ENCODE measurements at places on chromosomes 7 and 10.

- DNase-seq, result no peak
Measured at GRCh38 chr10:121610798-121611323, 12.6 kb upstream of the FGFR2 start.

DNA sequence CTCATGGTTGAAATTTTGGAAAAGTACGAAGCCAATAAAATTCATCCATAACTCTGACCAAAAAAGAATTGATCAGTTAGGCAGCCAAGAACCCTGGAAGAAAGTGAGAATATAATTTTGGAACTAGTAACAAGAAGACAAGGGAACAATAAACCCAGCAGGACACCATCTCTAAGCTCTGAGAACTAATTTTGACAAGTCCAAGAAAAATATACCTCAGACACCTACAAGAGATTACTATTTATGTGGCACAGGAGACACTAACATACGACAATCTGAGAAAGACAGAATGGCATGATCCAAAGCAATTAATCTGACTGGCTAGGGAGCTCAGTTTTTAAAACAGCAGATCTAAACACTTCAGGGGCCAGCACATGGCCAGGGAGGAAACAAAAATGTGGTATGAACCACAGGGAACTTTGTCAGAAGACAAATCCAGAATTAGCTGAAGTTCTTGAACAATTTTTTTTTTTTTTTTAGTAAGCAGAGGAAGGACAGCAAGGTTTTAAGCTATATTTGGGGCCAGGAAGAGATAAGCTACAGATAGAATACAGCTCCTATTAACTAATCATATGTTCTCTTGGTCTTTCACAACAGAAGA, 38.9 kb downstream of the PARD3 start:
- no peak for DNase-seq

DNA sequence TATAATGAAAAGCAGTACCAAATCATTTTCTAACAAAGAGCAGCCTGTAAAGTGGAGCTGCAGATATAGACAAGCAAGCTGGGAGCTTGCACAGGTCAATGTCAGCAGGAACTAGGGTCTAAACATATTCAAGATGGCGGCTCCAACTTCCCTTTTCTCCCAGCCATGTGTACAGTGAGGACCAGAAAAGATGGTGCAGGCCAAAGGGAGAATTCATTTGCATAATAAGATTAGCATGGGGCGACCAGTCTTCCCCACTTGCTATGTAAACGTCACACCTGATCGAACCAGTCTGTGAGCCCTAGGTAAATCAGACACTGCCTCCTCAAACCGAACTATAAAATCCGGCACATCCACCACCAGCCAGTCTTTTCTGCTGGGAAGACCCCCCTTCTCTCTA, 4.4 kb upstream of the RAPGEF5 start:
- no peak for DNase-seq

DNA sequence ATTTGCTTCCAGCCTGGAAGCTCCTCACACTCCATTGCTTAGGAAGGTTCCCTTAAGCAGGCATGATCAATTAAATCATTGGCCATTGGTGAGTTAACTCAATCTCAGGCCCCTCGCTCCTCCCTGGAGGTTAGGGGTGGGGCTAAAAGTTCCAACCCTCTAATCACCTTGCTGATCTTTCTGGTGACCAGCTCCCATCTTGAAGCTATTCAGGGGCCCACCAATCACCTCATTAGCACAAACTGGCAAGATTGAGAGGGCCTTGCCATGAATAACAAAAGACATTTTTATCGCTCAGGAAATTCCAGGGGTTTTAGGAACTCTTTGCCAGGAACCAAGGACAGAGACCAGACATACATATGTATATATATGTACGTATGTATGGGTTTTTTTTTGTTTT, 58.4 kb downstream of the AGK start:
- DNase-seq, result no peak

DNA sequence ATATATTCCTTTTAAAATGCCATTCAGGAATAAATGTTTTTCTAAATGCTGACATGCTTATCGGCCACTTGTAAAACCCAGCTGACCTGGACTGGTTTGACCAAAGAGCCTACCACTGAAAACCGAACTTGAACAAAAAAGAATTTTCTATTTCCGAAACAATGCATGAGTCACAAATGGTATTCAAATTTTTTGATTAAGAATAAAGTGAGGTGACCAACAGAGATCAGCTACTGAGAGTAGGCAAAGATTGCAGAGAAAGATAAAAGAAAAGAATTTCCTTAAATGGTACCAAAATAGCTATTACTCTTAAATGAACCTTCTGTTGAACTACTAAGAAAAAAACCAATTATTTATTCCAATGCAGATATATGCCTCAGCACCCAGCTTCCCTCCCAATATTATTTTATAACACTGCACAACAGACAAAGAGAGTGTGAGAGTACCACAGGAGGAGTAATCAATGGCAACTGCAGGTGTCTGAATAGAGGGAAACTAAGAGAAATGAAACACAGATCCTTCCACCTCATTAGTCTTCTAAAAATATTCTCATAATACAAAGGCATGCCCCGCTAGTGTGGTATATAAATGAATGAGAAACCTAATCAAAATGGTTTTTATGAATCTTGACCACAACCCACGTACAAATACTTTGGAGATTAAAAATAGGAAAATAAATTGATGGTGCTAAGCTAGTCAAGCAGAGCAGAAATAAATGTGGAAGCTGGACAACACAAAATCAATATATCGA, 20.1 kb downstream of the OSBPL3 start:
- no peak for DNase-seq

- peak; percentile 35 for DNase-seq
Measured at GRCh38 chr7:27173511-27173955, 587 bp downstream of the HOXA10 start.

- DNase-seq, result no peak
Measured at GRCh38 chr10:32225976-32226375, 121.0 kb downstream of the EPC1 start.

DNA sequence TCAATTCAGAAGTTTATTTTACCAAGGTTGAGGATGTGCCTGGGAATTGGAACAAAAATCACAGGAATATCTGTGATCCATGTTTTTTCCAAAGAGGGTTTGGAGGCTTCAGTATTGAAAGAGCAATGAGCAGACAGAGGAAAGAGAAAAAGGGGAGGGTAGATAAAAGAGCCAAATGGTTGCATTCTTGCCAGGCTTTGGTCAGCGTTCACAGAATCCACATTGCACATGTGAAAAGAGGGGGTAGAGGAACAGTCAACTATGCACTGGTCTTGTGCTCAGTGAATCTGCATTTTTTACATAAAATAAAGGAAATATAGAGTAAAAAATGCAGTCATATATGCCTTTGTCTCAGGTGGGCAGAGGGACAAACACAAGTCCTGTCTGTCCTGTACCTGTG, 20.6 kb upstream of the ERCC6 start:
- no peak for DNase-seq

GRCh38 chr10:132239126-132240031, 52.6 kb downstream of the DPYSL4 start:
- no peak for DNase-seq

DNA sequence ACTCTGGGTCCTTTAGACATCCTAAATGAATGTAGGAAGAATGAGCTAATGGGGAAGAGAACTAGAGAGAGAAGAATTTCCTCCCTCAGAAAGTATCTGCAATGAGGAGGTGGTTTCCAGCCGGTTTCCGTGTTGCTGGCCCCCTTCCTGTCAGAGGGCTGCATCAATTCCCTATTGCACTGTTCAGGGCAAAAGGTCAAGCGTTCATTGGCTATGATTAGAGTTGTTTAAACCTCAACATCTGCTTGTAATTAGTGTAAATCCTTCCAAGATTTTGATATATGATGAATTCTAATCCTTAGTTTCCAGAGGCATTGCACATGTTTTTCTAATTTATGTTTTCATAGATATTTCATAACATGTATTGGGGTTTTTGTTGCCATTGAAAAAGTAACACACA, 107.3 kb upstream of the SGCE start:
- DNase-seq, result no peak

- no peak for DNase-seq
Measured at GRCh38 chr10:70845816-70846215, 30.1 kb downstream of the SGPL1 start.

DNA sequence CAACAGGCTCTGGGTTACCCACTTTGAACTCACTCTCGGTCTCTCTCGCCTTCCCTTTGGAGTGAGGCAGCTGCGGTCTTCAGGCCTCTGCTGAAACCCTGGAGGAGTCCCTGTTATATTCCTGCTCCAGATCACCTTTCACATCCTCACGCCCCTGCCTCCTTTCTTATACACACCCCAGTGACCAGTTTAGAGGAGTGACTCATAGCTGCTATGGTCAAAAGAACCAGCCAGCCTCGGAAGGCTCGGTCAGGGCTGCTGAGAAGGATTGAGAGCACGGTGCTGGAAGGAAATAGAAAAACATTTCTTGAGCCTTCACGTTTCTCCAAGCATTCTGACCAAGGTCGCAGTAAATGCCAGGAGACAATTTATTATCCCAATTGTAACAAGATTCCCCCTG, 28.3 kb upstream of the SVOPL start:
- no peak for DNase-seq

DNA sequence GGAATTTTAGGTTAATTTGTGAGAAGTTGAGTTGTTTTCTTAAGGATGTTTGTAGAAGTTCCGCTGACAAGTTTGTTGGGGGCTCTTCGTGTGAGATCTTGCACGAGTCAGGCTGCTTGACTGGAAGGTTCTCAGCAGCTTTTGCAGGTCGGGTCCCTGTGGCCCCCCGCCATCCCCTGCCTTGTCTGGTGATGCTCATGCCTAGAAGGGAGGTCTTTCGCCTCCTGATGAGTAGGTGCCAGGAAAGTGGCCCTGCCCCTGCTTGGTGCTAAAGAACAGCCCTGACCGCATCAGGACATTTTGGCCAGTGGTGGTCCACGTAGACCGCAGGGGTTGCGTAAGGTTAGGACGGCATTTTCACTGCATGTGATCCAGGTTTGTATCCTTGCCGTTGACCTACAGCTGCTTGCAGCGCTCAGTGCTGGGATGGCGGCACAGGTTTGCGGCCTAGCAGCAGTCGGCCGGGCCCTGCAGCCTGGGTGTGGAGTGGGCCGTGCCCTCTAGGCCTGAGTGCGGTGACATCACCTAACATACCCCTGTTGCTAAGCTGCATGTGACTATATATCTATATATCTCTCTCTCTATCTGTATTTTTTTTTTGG, 62.4 kb downstream of the DNAJB6 start:
- no peak for DNase-seq

DNA sequence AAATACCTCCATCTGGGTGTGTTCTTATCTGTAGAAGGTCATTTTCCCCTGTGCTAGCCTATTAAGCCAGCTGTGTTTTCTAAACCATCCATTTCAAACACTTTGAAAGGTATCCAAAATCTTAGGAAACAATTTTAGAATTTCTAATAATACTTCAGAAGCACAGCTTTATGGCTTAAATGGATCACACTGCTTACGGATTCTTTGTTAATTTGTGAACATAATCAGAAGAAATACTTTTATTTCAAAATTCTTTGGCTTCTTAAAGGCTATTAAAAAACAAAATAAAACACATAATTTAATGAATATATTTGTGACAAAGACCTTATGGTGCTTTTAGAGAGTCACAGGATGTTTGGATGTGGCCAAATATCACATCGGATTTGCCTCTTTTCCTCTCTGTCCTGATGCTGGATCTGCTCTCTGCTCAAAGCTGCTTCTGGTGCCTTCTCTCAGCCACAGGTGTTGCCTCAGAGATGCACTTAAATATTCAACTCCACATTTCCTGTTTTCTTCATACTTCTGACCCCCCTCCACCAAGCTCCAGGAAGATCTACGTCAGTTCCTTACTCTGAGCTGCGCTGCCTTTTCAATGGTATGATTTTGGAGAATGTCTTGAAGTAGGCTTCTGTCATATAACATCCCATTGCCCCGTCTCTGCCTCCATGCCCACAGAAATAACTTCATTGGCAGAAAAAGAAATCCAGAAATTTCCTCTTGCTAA, 230.6 kb downstream of the MLLT10 start:
- DNase-seq, result peak; percentile 36

GRCh38 chr7:12385364-12385786, 18.3 kb downstream of the VWDE start:
- DNase-seq, result no peak

DNA sequence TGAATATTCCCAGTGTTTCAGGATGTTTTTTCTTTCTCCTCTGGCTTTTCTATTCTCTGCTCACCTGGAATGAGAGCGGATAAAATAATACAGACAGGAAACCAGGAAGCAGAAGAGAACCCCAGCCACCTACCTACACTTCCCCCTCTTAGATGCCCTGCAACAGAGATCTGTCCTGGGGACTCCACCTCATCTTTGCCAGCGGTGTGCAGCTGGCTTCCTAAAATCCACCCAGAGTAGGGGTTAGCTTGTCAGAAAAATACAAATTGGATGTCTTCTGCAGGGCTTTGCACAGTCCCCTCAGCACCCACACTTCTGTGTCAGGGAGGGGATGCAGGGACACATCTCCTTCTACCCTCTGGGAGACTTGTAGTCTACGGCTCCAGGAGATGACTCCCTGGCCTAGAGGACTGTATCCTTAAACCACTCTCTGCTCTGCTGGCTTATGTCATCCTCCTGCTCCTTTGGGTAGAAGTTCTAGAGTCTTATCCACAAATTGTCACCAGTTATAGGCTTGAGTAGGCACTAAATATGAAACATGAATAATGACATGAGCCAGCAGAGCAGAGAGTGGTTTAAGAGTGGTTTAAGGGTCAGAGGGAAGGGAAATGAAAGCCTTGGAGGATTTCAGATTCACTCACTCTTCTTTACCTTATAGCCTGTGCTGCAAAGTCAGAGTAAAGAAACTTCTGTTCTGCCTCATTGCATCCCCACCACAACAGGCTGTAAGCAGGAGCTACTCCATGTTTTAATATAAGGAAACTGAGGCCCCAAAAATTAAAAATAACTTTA, 749.4 kb downstream of the AUTS2 start:
- DNase-seq, result no peak

- peak; percentile 6 for DNase-seq
Measured at GRCh38 chr10:118669020-118669791, 73.8 kb upstream of the PRLHR start.

- DNase-seq, result no peak
Measured at GRCh38 chr7:36736899-36737211, 12.6 kb upstream of the AOAH start.

- DNase-seq, result peak; percentile 64
Measured at GRCh38 chr10:103772096-103772845, 83.1 kb downstream of the SH3PXD2A start.

- no peak for DNase-seq
Measured at GRCh38 chr7:93559639-93560491, 14.7 kb downstream of the CALCR start.

GRCh38 chr7:146002431-146003078, 114.0 kb upstream of the CNTNAP2 start:
- no peak for DNase-seq

DNA sequence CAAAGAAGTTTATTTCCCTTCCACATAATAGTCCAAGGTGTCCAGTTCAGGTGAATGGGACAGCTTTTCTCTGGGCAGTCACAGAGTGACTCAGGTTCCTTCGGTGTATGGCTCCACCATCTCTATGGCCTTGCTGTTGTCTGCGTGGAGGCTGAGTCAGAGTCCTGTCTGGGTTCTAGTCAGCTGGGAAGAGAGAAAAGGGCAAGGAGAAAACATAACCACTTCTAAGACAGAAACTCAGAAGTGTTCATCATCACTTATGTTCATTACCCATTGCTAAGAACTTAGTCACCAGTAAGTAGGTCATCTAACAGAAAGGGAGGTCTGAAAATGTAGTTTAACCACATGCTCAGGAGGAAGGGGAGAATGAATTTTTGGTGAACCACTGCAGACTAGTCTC, 32.4 kb upstream of the CCDC7 start:
- no peak for DNase-seq
